Fibroblast of skin of back (primary cell): ENCODE measurements at places on chromosomes 12 and 14.

DNA sequence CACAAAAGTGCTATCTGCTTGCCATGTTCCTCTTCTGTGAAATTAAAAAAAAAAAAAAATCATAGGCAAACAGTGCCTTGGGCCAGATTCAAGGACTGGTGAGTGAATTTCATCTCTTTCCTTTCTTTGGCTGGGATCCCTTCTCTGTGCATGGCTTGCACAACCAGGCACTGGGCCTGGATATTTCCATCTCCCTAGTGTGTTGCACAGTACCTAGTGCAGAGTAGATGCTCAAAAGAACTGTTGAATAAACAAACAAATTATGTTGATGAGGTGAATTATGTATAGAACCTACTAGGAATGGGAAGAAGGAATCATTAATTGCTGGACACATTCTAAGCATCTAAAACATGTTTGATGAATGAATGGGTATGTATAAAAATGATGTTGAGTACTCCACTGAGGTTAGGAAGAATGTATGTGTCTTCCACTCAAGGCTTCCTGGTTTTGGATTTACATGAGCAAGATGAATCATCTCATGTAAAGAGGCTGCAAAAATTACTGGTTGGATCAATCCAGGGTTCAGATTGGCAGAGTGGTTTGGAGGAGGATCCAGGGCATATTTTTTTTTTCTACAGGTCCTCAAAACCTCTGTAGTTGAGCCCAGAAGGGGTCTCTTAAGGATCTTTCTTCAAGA lies 93.2 kb downstream of the EMP1 start:
- peak; percentile 48 for DNase-seq

- DNase-seq = peak; percentile 87
These were observed 136.1 kb upstream of the MAX start for GRCh38 chr14:65238456-65238855.

GRCh38 chr14:100476012-100476822 lies 111.0 kb downstream of the BEGAIN start:
- DNase-seq = peak; percentile 95

DNA sequence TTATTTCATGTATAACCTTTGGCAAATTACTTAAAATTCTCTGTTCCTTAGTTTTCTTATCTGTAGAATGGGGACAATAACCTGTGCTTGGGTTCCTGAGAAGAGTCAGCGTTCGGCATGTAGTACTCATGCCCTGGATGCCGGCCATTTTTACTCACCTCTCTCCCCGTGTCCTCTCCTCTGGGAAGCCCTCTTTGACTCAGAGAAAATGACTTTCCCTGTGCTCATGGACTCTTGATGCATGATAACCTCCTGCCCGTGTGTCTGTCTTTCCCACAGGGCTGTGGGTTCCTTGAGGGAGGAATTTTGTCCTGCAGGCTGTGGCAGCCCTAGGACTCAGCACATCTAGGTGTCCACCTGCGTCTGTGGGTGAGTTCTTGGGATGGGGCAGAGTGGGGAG lies 5.8 kb upstream of the C1RL start:
- DNase-seq = no peak

GRCh38 chr14:66432334-66432733 lies 53.8 kb upstream of the CCDC196 start:
- DNase-seq = no peak

GRCh38 chr12:90455756-90456155 lies 499.2 kb downstream of the CCER1 start:
- DNase-seq = peak; percentile 4

DNA sequence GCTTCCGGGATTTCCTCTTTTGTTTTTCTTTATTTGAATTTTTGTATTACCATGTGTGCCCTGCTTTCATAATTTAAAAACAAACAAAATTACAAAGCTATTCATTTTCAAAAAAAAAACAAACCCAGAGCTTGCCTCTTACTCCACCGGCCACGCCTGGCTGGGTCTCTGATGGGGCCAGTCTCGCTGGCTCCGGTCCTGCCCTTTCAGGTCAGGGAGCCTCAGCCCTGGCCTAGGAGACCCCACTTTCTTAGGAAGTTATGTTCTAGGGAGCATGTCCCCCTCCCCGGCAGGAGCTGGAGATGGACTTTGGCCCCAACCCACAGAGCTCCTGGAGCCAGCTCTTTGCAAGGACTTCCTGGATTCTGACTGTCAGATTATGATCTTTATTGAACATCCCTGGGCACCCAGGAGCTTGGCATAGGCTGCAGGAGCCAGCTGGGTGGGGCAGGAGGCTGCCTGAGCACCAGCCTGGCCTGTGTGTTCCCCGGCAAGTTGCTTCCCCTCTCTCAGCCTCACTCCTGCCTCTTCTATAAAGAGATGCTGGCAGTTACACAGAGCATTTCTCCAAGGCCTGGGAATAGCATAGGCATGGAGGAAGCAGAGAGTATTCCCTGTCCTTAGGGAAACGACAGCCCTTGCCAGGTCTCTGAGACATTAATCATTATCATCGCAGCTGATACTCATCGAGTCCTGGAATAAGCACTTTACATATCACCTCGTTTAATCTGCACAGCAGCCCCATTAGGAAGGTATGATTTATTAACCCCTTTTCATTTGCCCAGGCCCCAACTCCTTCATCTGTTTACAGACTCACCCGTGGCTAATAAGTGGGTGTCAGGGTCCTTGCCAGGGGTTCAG lies 3.5 kb downstream of the DEGS2 start:
- DNase-seq = no peak

GRCh38 chr14:53788566-53788965 lies 168.1 kb downstream of the BMP4 start:
- DNase-seq = no peak

GRCh38 chr12:47458279-47458678 lies 247.6 kb downstream of the RPAP3 start:
- peak; percentile 6 for DNase-seq

GRCh38 chr14:20680843-20681347 lies 3.5 kb upstream of the RNASE4 start:
- no peak for DNase-seq

- DNase-seq = peak; percentile 71
These were observed 49.2 kb upstream of the SGPP1 start for GRCh38 chr14:63777024-63777423.

- DNase-seq = peak; percentile 17
These were observed 279.7 kb upstream of the ATP2B1 start for GRCh38 chr12:89988188-89988915.

DNA sequence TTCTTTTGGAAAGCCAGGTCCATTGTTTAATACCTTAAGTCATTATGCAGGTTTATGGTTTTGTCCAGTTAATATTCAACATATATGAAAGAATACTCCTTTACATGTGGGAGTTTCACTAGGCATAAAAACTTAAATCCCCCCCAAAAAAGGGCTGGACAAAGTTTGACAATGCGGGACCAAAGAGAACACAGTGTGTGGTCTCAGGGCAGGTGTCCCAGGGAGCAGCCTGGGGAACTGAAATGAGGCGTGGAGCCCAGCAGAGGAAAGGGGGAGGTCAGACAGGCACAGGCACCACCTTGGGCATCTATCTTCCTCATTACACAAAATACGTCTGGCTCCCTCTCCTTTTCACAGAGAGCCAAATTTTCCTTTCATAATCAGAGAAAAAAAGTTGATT lies 22.5 kb downstream of the PKP2 start:
- DNase-seq = no peak

DNA sequence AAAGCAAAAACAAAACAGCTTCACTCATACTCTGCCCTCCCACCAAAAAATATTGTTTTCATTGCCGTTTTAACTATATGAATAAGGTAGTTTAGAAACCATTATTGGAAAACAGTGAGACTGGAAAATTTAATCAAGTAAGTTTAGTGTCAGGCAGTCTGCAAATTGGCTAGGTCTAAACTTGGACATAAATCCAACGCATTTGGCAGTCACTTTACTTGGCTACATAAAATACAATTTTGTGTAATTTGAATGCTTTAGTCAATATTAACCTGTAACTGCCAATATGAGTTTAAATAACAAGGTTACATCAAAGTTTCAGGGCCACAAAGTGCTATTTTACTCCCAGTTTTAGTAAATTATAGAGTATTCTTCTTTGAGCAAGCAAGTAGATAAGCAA lies 202.3 kb upstream of the SLC38A2 start:
- DNase-seq = no peak
